HuH-7.5 (cell line): ENCODE measurements at places on chromosomes 3 and 15.

- DNase-seq: no peak
Measured at GRCh38 chr3:127399154-127399553, 111.3 kb upstream of the PRR20G start.

GRCh38 chr3:72675243-72675642 lies 173.0 kb downstream of the SHQ1 start:
- DNase-seq: no peak

DNA sequence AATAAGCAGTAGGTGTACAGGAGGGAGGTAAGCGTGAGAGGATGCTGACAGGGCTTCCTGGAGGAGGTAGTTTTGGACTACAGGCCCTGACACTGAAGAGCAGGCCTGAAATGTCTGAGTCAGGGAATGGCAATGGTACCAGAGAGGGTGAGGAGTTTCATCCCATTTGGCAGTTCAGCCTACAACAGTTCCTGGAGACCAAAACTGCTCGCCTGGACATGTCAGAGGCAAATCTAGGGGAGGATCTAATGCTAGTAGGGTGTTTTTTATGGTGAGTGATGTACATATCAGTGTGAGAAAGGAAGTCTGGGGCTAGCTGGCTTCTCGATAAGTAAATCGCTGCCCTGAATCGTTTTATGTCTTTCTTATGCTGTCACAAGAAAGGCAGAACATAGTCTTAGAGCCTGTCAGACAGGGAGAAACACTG lies 13.8 kb upstream of the TNFSF10 start:
- DNase-seq: no peak

DNA sequence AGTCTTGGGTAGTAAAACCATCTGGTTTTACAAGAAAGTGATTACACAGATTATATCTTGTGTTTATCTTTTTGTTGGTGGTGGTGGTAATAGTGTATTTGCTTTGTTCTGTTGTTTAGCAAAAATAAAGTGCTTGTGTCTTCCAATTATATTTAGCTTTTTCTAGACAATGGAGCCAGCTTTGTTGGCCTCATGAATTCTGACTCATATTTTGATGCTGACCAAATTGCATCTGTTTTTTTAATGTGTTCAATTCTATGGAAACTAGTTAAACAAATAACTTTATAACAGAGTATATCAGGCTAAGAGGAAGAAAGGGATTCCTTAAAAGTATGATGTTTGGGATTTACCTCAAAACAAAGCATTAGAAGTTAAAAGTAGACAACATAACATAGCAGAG lies 69.3 kb upstream of the BFSP2 start:
- DNase-seq: no peak
